ENCODE measurements at places on chromosomes 2 and 18. TPM values are rescaled to one million over a fixed set of nuclear protein-coding genes. Genes with fewer than 3 reads are reported as not detected.

CDH20 gene
- 0.15 TPM for total RNA-seq

TRIP12 gene
- 219 TPM for total RNA-seq

UGT1A5 gene
- not detected for total RNA-seq

NGEF gene
- total RNA-seq = not detected

ARMC9 gene
- 3.1 TPM for total RNA-seq

PXDN gene
- 0.69 TPM for total RNA-seq

CCL20 gene
- total RNA-seq = 1.8 TPM

DNA sequence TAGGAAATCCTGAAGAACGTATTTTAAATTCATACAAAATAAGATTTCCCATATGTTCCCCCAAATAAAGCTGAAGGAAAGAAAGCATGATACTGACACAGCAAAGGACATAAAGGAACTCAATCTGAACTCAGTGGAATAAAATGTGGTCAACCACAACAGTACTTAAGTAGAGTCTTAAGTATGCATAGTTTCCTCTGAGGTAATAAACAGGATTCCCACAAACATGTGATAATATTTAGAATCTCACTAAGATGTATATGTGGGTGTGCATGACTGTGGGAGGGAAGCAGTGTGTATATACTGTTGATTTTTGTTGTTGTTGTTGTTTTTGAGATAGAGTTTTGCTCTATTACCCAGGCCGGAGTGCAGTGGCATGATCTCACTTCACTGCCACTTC is 69.3 kb downstream of the NOL10 start:
- H3K27ac ChIP-seq = no peak overlapping the region
- H3K27me3 ChIP-seq = no peaks in the 10 kb centered on the region
- H3K36me3 ChIP-seq = no peaks in the 10 kb centered on the region
- no peak overlapping the region for H3K4me3 ChIP-seq

GRCh38 chr2:154264024-154264423 is 392.3 kb downstream of the GALNT13 start:
- no peak for DNase-seq
- H3K27ac ChIP-seq = no peak overlapping the region
- no peaks in the 10 kb centered on the region for H3K4me1 ChIP-seq
- no peak overlapping the region for H3K4me3 ChIP-seq
- H3K36me3 ChIP-seq = no peaks in the 10 kb centered on the region

- H3K27me3 ChIP-seq = no peaks in the 10 kb centered on the region
- H3K4me1 ChIP-seq = no peaks in the 10 kb centered on the region
- no peak overlapping the region for H3K27ac ChIP-seq
- no peaks in the 10 kb centered on the region for H3K36me3 ChIP-seq
- no peak overlapping the region for H3K4me3 ChIP-seq
Observed at GRCh38 chr2:21633466-21633865, 509.7 kb downstream of the TDRD15 start.

DNA sequence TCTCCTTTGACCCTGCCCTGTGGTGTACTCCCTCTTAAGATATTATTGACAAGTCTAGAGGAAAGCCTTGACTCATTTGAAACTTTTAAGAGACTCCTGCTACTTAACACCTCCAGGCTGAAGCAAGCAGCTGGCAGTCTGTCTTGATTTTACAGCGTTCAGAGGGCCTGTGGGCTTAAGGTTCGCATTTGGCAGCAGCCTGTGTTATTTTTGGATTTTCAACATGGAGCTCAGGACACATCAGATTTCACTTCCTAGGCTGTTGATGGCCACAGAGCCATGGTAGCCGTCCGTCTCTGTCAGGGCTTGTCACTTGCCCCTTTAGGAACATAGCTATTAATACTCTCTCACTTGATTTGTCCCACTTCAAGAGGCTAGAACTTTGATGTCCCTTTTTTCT is 73.6 kb downstream of the VWA3B start:
- no peak overlapping the region for H3K27ac ChIP-seq
- H3K27me3 ChIP-seq = peaks cover 26% of the 10 kb centered on the region
- no peaks in the 10 kb centered on the region for H3K36me3 ChIP-seq
- no peak for DNase-seq
- no peak overlapping the region for H3K4me3 ChIP-seq

DNA sequence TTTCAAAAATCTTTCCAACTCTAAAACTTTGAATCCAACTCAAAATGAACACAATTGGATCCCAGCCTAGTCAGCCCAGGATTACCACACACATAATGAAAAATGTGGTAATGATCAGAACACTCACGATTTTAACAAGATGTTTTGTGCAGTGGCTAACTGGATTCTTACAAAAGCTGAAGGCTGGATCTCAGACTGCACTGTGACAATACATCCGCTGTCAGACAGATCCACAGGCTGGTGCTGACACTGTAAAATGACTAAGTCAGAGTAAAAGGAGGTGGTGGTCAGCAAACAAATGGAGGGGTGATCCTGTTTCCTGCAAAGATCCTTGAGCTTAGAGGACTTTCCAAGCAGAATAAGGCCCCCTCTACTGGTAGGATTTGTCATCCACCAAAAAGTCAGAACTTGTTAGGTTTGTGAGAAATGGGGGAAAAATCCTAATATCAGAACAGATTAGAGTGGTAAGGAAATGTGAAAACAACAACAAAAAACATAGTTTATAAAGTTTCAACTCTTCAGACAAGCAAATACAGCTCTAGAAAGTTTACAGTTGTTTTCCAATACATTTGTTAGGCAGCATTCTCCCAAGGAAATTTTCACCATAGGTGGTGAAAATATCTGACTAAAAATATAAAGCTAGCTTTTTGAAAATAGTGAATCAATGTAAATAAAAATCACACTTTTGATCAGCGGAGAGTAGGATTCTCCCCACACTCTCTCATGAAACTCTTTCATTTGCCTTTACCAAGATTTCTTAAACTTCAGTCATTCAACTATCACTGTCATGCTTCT is 211.9 kb downstream of the AGPS start:
- H3K27ac ChIP-seq = no peak overlapping the region
- no peaks in the 10 kb centered on the region for H3K36me3 ChIP-seq
- no peaks in the 10 kb centered on the region for H3K27me3 ChIP-seq
- H3K4me1 ChIP-seq = no peaks in the 10 kb centered on the region
- DNase-seq = no peak

GRCh38 chr2:237688081-237688480 is 60.7 kb downstream of the LRRFIP1 start:
- H3K36me3 ChIP-seq = no peaks in the 10 kb centered on the region
- peak overlapping the region; percentile 96 for H3K27ac ChIP-seq
- H3K4me1 ChIP-seq = peaks cover 33% of the 10 kb centered on the region
- H3K4me3 ChIP-seq = no peak overlapping the region

DNA sequence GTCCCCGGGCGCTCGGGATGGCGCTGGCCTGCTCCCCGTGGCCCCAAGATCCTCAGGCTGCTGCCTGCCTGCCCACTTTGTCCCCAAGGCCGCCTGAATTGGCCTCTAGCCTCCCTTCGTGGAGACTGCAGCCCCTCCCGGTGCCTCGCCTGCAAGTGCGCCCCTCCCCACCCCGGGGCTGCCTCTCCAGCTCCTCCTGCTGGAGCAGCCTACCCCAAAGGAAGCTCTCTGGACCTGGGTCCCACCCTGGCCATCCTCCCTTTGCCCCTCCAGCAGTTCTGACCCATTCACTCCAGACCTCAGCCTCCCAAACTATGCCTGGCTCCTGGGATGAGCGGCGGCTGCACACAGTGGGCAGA is 6.2 kb downstream of the ESPNL start:
- H3K27me3 ChIP-seq = peaks cover 13% of the 10 kb centered on the region
- no peaks in the 10 kb centered on the region for H3K36me3 ChIP-seq
- no peak overlapping the region for H3K27ac ChIP-seq
- no peak for DNase-seq
- H3K4me3 ChIP-seq = no peak overlapping the region

- no peak overlapping the region for H3K27ac ChIP-seq
- no peaks in the 10 kb centered on the region for H3K36me3 ChIP-seq
- H3K27me3 ChIP-seq = no peaks in the 10 kb centered on the region
Observed at GRCh38 chr18:3014503-3015203, 1.7 kb upstream of the LPIN2 start.

- DNase-seq = no peak
- no peaks in the 10 kb centered on the region for H3K36me3 ChIP-seq
- H3K27me3 ChIP-seq = no peaks in the 10 kb centered on the region
- H3K4me1 ChIP-seq = no peaks in the 10 kb centered on the region
- no peak overlapping the region for H3K27ac ChIP-seq
Observed at GRCh38 chr18:39455285-39455684, 1889.7 kb upstream of the CELF4 start.

- H3K36me3 ChIP-seq = no peaks in the 10 kb centered on the region
- H3K4me3 ChIP-seq = no peak overlapping the region
- H3K4me1 ChIP-seq = no peaks in the 10 kb centered on the region
- no peaks in the 10 kb centered on the region for H3K27me3 ChIP-seq
- DNase-seq = no peak
Observed at GRCh38 chr2:62423235-62423634, 82.8 kb downstream of the TMEM17 start.

- H3K4me3 ChIP-seq = no peak overlapping the region
- DNase-seq = no peak
- H3K27me3 ChIP-seq = no peaks in the 10 kb centered on the region
- H3K4me1 ChIP-seq = peaks cover 2% of the 10 kb centered on the region
Observed at GRCh38 chr18:70172225-70172624, 33.3 kb downstream of the RTTN start.

- no peaks in the 10 kb centered on the region for H3K36me3 ChIP-seq
- H3K27ac ChIP-seq = no peak overlapping the region
- H3K27me3 ChIP-seq = peaks cover 29% of the 10 kb centered on the region
- H3K4me3 ChIP-seq = no peak overlapping the region
- H3K4me1 ChIP-seq = peaks cover 20% of the 10 kb centered on the region
Observed at GRCh38 chr2:110744429-110744828, 12.1 kb downstream of the ACOXL start.

DNA sequence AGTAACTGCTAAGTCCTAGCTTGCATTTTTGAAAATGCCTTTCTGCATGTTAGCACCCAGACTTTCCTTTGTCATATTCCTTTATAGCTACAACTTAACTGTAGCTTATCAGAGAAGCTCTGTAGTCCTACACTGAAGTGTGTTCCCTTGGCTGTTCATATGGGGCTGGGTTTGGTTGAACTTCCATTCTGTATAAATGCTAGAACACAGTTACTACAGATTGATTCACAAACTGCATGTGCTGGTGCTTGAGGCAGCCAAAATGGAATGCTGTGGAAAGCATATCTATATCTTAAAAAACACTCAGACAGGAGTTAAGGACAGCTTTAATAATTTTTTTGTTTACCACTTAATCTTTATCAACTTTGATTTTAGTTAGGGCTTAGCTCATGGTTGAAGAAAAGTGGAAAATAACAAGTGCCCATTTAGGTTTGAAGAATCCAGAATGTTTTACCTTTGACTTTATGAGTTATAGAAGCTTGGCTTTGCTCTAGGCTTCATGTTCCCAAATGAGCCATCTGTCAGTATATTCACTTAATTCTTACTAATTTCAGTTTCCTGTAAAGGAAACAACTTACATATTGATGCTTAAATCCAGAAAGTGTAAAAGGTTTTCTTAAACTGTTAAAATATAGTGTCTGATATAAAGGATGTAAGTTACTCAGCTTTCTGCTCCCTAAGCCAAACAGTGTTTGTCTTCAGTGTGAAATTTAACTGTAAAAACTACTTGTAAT is 148.9 kb downstream of the AGPS start:
- no peaks in the 10 kb centered on the region for H3K4me1 ChIP-seq
- no peak overlapping the region for H3K27ac ChIP-seq
- H3K27me3 ChIP-seq = no peaks in the 10 kb centered on the region
- H3K36me3 ChIP-seq = no peaks in the 10 kb centered on the region
